Tibial nerve (tissue), 4 donors: ENCODE measurements at places on chromosomes 7 and 10. TPM values are rescaled to one million over a fixed set of nuclear protein-coding genes. Genes with fewer than 3 reads are reported as not detected.

GRCh38 chr7:49780953-49781352 is 7.5 kb downstream of the VWC2 start:
- DNase-seq, result no peak

DNA sequence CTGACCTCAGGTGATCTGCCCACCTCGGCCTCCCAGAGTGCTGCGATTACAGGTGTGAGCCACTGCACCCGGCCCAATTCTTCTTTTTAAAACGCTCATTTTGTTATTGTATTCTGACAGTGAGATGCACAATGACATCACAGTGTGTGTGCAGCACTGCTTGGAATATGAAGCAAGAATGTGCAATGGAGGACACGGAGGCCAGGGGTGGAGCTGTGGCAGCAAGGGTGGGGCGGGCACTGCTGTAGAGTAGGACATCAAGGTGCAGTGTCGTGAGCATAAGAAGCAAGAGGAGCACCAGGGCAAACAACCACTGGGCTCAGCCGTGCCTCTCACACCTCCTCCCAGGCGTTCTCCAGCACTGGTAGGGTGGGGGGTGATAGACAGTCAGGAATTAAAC is 26.8 kb upstream of the GRID1 start:
- no peak for DNase-seq

- DNase-seq, result no peak
These were observed 138.0 kb downstream of the DLG5 start for GRCh38 chr10:77788496-77789010.

DNA sequence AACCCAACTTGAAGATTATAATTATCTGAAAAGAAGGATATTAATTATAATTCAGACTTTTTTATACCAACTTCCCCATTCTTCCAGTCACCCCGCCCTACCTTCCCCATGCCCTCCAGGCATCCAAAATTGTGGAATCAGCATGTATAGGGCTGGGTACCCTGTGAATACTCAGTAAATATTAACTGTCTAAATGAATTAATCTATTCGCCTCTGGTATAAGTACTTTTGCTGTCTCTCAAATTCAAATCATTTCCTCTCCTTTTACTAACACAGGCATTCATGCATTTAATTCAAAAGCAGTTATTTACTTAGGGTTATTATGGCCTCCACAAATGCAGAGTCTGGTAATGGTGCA is 26.5 kb upstream of the GOT1 start:
- DNase-seq, result no peak

DNA sequence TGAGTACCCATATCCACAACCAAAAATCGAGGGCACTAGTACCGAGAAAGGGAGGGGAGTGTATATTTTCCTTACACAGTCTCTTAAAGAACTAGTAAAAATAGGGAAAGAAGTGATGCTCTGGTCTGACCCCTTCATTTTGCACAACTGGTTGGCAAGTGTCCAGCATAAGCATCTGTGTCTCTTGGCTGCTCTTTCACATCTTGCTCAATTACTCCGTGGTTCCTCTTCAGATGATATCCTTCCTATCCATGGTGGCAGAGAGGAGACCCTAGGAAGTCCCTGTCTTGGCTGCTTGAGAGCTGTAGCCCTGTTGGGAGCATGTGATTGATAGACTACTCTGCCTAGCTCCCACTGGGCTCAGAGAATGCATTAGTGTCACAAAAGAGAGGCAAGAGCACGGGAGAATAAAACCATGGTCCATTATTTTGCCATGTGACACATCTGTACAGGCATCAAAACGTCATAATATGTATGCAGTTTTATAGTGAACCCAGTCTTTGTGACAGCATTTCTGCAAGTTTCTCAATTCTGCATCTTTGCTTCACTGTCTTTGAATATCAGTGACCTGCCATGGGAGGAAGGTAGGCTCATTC is 111.8 kb upstream of the ANKRD1 start:
- DNase-seq, result peak; percentile 83

The POLR2J gene
- total RNA-seq, result 19.9 TPM
